Stimulated activated CD8-positive, alpha-beta memory T cell treated with anti-CD3 and anti-CD28 coated beads, Interleukin-4, amount 100 ng/mL, for 1 hour (primary cell): ENCODE measurements at places on chromosomes 5 and 9.
A peak's percentile ranks its signal among the peaks of the same experiment; 100 is the strongest.

DNA sequence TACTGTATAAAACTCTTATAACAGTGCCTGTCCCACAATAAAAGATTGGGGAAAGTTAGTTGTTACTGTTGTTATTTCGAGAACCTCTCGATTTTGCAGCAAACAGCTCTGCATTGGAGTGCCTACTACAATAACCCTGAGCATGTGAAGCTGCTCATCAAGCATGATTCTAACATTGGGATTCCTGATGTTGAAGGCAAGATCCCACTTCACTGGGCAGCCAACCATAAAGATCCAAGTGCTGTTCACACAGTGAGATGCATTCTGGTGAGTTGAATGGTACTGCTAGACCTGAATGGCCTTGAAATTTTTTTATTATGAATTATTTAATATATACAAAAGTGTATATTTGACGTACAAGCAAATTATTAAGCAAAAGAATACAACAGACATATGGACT, 123.2 kb downstream of the TEX10 start:
- DNase-seq: no peak

DNA sequence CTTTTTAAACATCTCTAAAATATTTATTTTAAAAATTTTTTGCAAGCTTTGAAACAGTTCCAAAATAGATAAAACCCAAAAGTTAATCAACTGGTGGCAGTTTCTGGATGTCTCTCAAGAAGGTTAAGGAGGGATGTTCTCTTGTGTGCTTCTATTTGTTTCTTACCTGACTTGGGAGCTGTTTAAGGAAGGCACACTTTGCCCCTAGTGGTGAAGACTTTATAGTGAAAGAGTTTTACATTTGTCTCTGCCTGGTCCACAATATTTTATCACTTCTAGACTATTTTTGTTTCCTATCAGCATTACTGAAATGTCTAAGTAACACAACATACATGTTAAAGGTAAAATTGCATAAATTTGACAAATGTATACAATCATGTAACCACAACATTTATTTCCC, 552.8 kb downstream of the SEMA5A start:
- no peak for DNase-seq

DNA sequence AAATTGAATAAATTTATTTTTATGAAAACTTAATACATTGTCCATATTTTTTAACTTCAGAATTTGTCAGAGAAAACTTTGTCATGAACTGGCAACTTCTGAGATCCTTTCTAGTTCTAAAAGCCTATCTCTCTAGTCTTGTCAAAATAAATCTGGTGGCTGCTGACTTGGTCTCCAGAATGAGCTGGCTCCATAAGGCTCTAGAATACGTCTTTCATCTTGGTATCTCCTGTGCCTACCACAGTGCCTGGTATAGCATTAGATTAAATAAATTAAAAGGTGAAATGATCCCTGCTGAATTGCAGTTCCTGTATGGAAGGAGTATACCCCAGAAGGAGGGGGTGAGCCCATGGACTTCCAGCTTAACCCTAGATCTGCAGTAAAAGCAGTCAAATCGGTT, 2.6 kb upstream of the FOCAD start:
- DNase-seq: no peak

GRCh38 chr9:88059469-88059868, 78.8 kb downstream of the SPATA31C2 start:
- DNase-seq: no peak

DNA sequence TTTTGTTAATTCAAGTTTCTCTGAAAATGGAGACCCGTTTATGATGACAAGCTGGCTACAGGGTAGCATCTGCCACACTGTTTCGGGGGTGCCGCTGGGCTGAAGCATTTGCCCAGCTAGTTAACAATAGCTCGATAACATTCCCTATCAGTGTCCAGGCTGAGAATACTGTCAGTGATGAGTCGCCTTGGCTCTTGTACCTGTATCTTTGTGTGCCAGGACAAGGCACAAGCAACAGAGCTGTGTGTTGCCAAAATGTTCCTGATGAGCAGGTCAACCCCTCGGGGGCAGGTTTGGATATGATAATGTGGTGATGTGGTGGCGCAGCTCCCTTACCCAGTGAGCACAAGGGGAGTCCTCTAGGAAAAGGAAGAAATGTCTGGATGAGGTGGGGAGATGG, 7.0 kb downstream of the TGFBI start:
- DNase-seq: no peak

DNA sequence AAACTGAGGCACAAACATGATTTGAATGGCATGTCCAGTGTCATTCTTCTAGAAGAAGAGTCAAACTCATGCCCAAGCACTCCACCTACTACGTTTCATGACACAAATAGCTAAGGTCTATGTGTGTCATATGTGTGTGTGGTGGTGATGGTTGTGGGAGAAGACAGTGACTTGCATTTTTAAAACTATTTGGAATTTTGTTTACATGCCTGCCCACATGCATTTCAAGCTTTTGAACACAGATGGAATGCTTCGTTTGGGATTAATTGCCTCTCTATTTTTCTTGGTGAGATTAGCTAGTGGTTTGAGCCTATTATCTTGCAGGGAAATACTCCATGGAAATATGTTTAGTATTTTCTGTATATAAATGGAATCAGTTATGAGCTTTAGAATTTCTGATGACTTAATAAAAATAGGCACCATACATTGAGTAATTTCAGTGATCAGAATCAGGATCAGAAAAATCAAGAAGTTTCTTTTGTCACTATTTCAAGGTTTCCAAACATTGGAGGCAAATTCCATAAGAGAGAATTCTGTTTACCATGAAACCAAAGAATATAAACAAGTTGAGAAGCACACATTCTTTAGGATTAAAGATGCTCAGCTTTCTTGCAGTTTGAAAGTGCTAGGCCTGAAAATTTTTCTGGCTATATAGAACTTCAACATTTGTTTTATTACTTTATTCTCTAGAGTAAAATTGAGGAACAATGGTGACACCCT, 260.3 kb upstream of the SEMA6A start:
- no peak for DNase-seq

GRCh38 chr9:131720330-131720729, 19.5 kb downstream of the RAPGEF1 start:
- no peak for DNase-seq

DNA sequence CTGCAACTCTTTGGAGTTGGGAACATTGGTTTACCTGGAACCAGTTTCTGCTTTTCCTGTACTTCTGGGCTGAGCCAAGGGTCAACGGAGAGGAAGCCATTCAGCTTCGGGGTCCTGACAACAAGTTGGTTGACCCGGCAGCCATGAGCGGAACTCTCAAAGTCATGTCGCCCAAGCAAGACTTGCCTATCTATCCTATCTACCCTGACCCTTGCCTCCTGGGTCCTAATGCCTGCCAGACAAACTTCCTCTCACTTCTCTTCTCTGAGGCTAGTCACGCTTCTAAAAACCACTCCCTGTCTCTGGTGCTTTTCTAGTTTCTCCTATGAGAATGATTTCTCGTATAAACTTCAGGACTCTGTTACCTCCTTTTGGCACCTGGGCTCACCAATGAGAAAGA, 44.7 kb upstream of the CRHBP start:
- DNase-seq: no peak

DNA sequence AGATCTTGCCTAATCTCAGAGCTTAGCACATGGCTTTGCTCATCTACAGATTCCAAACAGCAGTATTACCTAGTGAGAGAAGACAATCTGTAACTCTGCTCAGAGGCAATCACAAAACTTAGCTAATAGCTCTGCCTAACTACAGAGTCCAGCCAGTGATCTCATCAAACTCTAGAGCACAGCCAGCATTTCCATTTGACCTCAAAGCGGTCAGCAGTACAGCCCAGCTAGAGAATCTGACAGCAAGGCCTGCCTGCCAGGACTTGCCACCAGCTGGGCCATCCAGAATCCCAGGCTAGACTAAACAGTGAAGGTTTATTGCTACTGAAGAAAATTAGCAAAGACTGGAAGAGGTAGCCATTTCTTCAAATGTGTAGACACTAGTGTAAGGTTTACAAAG, 217.9 kb upstream of the VLDLR start:
- DNase-seq: no peak

GRCh38 chr5:173917788-173918786, 29.9 kb downstream of the CPEB4 start:
- peak; percentile 22 for DNase-seq

DNA sequence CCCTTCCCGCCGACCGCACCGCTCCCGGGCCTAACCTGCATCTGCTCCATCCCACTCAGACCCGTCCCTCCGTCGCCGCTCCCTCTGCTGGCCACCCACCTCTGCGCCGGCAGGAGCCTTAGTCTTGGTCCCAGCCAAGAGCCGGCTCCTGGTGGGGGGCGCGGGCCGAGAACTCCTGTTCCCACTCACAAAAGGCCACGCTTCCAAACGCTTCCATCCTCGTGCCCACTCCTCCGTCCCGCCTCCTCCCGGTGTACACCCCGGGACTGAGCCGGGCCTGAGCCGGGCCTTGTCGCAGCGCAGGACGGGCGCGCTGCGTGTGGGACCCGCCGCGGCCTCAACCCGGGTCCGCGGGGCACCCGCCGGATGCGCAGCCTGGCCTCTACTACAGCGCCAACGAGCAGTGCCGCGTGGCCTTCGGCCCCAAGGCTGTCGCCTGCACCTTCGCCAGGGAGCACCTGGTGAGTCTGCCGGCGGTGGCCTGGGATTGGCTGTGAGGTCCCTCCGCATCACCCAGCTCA, 7.5 kb downstream of the ADAMTS13 start:
- DNase-seq: no peak

DNA sequence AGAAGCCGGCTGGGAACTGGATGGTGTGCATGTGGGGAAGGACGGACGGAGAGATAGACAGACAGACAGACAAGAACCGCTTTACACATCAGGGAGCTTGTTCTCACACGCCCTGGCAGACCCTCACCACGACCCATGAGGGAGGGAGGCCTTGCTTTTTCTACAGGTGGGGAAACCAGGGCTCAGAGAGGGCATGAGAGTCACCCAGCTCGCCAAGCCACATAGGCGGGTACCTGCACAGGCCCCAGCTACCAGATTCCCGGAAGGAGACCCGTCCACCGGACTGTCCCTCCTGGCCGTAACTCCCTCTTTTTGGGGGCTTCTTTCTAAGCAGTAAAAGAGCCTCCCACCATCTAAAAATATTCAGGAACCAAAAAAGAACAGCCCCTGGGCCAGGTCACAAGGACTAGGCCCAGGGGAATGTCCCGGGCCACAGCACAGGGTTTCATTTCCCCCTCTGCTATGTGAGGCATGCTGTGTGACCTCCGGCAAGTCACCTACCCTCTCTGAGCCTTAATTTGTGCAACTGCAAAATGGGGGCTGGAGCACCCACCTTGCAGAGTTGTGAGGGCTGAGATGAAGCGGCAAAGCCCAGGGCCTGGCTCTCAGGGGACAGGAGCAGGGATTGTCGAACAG, 84.4 kb upstream of the SARDH start:
- DNase-seq: no peak

GRCh38 chr5:37206736-37207135, 42.4 kb downstream of the CPLANE1 start:
- DNase-seq: no peak

- DNase-seq: no peak
These were observed 233.7 kb downstream of the GLIS3 start for GRCh38 chr9:4066120-4066519.

DNA sequence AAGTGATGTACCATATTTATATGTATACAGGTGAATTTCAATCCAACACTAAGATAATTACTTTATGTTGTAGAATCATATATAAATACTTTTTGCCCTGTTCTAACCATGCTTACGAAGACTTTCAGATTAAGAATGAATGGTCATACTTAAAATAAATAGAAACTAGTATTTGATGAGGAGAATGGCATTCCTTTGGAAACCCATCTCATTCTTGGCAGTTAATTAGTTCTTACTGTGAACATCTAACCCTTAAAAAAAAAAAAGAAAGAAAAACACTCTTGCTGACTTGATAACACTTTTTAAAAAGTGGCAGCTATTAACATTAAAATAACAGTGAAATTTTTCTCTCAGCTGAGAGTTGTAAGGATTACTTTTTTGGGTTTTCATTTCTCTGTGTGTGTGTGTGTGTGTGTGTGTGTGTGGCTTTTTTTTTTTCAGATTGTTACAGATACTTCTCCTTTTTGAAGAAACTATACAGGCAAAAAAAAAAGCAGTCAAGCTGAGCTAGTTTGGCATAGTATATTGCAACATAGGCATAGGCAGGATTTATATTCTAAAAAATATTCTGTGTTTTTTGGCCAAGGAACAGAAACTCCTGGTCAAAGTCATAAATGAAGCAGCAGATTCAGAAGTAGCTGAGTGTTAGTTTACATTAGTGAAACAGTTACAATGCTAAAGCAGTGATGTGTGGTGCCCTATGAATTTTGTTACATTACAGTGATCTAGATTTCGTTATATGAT, 163.5 kb downstream of the CD180 start:
- DNase-seq: no peak

GRCh38 chr9:34701023-34701768, 8.7 kb downstream of the CCL21 start:
- peak; percentile 37 for DNase-seq

DNA sequence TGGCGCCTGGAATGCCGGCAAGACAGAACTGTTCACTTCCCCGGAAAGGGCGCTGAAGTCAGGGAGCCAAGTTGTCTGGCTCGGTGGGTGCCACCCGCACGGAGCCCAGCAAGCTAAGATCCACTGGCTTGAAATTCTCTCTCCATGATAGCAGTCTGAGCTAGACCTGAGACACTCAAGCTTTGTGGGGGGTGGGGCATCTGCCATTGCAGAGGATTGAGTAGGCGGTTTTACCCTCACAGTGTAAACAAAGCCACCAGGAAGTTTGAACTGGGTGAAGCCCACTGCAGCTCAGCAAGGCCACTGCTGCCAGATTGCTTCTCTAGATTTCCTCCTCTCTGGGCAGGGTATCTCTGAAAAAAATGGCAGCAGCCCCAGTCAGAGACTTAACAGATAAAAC, 277.4 kb downstream of the SLCO4C1 start:
- no peak for DNase-seq

DNA sequence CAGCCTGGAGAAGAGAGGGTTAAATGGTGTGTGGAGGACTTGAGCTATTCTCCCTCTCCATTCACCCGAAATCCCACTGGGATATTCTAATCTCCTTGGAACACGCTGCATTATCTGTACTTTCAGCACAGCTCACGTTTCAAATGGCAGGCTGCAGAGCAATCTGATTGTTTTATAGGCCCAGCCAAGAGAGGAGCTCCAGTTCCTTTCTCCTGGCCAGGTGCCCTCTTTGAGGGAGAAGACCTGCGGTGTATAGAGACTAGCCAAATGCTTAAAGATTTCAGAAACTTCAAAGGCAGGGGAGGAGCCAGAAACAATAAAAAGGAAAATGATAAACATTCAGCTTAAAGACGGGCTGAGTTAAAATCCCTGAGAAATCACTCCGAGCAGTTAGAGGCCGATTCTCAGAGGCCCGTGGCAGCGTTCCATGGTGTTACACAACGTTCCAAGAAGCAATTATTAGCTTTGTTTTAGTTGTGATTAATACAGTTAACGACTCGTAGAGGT, 564.0 kb upstream of the KLF4 start:
- DNase-seq: no peak

- no peak for DNase-seq
These were observed 8.8 kb downstream of the ETF1 start for GRCh38 chr5:138533973-138534941.

DNA sequence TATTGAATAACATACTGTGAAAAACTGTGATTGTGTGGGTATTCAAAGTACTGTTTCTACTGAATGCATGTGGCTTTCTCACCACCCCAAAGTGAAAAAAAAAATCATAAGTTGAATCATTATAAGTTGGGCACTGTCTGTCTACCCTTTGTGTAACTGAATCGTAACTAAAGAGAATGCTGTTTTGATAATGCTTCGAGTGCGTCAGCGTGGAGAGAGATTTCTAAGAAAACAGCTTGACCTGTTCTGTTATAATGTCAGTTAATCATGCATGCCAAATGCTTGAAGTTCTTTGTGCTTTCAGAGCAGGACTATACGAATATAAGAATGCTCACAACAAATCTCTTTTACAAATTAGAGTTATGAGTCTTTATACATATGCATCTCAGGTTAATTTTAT, 148.8 kb upstream of the SGCD start:
- DNase-seq: no peak
